ENCODE measurements at places on chromosomes 7 and 10.

DNA sequence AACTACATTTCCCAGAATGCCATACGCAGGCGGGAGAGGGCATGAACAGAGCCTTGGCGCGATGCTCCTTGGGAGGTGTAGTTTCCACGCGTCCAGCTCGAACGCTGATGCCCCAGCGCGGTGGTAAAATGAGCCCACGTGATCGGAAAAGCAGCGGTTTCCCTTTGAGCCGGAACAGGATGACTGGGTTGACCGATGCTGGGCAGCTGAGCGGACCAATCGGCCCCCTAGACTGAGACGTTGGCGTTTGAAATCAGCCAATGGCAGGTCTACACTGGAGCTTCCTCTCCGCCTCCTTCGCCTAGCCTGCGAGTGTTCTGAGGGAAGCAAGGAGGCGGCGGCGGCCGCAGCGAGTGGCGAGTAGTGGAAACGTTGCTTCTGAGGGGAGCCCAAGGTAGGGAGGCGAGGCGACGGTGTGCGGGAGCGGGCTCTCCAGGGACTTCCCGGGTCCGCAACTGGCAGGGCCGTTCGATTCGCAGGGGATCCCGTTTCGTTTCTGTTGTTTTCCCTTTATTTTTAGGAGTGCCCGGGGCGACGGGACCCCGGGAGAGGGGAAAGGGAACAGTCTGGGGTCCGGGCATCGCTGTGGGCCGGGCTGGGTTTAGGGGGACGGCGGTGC is at the start of gene BUB3:
Gene BUB3, plus strand, starts transcription at position 311 of the 619 bp plus-strand sequence. CDS start 516 bp downstream, outside the sequence.
- DNase-seq, result peak; percentile 94

- DNase-seq, result no peak
Measured at GRCh38 chr7:1548438-1548831, 7.6 kb downstream of the TMEM184A start.

DNA sequence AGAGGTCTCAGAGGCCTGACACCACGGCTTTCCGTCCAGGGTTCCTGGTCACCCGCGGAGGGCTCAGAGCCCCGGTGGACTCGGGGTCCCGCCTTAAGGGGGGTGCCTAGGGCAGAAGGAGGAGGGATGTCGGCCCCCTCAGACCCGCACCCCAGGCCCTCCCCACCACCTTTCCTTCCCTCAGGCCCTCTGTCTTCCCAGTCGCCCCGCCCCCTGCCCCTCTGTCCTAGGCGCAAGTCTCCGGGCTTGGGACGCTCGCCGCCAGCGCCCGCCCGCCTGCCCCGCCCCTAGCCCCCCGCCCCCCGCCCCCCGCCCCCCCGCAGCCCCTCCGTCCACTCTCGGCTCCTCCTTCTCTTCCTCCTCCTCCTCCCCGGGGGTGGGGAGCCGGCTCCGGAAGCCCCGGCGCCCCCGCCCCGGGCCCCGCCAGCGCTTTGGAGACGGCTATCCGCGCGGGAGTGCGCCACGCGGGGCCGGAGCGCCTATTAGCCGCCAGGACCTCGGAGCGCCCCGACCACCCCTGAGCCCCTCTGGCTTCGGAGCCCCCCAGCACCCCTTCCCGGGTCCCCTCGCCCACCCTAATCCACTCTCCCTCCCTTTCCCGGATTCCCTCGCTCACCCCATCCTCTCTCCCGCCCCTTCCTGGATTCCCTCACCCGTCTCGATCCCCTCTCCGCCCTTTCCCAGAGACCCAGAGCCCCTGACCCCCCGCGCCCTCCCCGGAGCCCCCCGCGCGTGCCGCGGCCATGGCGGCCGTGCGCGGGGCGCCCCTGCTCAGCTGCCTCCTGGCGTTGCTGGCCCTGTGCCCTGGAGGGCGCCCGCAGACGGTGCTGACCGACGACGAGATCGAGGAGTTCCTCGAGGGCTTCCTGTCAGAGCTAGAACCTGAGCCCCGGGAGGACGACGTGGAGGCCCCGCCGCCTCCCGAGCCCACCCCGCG is at the start of gene AEBP1:
Gene AEBP1, plus strand, starts transcription at position 423 of the 937 bp plus-strand sequence. Its CDS starts 321 bp downstream, at position 744.
- DNase-seq, result no peak

DNA sequence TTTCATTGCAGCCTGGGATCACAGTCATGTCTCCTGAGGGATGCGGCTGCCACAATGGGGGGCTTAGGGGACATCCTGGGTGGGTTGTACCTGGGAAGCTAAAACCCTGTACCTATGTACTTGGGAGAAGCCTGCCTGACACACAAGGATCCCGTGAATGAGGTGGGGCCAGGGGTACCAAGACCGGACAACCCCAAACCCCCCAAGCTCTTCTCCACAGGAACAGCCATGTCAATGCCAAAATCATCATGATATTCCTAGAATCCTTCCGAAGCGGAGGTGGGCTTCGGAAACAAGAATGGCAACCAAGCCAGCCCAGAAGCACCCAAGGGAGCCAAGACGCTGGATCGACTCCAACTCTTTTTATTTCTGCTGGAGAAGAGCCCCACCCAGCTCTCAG is 260.3 kb upstream of the TCERG1L start:
- no peak for DNase-seq

DNA sequence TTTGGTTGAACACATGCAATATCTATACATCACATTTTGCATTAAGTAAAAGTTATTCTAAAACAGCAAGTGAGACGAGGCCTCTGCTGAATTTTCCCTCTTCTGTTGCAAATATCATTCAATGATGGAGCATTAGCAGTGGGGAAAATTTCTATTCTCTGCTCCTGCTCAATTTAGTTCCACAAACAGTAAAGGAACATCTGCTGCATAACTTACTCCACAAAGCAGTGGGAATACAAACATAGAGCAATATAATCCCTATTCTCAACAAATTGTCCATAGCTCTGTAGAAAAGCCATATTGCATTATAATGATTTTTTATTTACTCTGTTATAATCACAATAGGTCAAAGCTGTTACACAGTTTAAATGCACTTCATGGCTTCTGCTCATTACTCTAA is 5.9 kb downstream of the AGR3 start:
- DNase-seq, result no peak

DNA sequence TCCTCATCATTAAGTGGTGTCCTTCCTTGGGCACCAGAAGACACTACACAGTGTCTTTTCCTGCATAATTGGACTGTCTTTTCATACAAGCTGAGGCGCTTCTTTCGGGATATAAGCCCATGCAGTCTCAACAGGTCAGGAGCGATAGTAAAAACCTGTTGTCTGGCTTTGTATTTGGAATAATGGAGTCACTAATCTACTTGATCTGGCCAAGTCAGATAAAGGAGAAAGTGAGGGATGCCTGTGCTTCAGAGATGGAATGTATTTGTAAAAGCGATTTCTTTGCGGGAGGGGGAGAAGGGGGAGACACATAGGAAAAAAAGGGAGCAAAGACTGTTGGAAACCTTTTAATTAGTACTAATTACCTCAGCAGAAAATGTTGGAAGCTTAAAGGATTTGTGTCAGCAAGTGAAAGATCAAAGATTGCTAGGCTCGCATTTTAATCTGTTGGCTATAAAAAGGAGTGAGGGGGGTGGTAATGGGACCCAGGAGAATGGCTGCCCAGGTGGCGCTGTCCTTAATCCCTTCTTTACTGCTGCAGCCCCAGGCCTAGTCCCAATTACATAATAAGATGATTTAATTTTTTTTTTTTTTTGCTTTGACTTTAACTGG is 581.4 kb downstream of the LRMDA start:
- no peak for DNase-seq

DNA sequence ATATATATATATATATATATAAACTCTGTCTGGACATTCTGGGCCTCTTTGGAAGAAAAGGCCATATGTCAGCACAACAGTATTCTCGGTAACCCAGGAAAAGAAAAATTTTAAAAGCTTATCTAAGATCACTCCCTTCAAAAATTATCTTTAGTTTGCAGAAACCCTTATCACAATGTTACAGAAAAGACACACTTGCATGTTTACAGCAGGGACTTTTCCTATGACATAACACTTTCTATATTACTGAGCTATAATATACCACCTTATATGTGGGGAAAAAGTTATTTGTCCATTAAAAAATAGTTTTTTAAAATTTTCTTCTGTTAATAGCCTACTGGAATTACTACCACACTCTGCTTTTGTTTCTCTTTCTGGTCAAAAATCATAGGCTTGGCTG is 25.4 kb downstream of the ANKRD61 start:
- DNase-seq, result no peak

DNA sequence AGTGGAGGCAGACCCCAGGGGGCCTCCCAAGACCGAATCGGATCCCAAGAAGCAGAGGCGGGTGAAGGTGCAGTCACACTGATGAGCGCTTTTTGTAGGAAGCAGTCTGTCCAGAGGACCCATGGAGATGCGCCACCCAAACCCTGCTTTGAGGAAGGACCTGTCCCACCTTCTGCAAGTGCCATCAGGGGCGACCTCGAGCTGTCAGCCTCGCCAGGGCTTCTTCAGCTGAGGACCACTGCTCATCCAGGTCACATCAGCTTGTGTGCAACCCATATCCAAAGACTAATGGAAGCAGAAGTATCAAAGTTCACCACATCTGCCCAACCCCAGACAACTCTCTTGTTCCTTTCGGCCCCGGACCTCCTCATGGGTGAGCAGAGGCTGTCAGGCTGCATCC is 61.5 kb downstream of the KCNH2 start:
- no peak for DNase-seq

GRCh38 chr7:82183634-82184033 is 259.9 kb downstream of the CACNA2D1 start:
- no peak for DNase-seq

DNA sequence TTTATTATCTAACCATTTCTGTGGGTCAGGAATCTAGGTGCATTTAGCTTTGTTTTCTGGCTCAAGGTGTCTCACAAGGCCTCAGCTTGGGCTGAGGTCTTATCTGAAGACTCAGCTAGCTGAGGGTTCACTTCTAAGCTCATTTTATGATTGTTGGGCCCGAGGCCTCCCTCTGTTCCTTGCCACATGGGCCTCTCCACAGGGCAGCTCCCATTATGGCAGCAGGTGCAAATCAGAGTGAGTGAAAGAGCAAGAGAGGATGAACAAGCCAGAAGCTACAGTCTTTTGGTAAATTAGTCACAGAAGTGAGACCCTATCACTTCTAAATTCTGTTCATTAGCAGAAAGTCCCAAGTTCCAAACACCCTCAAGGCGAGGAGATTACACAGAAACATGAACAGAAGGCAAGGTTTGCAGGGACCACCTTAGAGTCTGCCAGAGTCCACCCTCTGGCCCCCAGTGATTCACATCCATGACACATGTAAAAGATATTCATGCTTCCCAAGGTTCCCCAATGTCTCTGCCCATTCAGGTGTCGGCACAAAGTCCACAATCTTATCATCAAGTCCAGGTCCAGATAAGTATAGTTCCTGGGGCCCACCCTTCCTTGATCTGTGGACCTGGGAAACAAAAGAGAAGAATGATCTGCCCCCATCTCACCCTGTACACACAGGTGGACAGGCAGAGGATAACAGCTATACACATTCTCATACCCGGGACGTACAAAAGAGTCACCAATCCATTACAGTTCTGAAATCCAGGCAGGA is 23.7 kb downstream of the FIGNL1 start:
- DNase-seq, result no peak

GRCh38 chr10:13371897-13372470 is 23.9 kb upstream of the SEPHS1 start:
- DNase-seq, result peak; percentile 31

GRCh38 chr7:38177621-38178003 is 433 bp upstream of the STARD3NL start:
- DNase-seq, result no peak

DNA sequence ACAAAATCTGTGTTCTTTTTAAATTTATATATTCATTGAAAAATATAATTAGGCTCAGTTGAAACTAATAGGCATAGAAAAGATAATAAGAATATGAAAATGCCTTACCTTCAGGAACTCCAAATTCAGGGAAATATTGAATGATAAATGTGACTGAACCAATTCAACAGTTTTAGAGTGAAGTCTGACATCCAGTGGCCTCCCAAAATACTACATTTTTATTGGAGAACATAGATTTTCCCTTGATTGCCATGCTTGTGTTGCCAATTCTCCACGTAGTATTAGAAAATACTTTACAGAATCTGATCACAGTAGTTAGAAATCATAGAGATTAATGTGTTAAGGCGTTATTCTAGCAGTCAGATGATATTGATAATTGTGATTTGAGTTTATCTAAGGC is 1246.7 kb downstream of the GATA3 start:
- DNase-seq, result no peak

DNA sequence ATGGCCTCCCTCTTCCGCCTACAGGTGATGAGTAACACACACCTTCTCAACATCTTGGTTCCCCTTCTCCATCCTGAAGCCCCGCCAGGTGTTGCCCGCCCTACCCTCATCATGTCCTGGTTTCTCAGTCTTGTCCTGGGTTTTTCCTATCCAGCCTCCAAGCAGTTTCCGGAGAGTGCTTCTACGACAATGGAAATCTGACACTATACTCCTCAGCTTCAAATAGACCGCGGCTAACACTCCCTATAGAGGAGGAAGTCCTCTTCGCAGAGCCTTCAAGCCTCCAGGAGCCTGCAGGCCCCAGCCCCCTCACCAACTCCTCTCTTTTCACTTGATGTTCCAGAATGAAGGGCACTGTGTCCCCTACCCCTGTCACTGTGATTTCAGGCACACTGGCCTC is 147.4 kb downstream of the PRPF18 start:
- no peak for DNase-seq

GRCh38 chr7:135210888-135211178 is 493 bp downstream of the WDR91 start:
- no peak for DNase-seq

DNA sequence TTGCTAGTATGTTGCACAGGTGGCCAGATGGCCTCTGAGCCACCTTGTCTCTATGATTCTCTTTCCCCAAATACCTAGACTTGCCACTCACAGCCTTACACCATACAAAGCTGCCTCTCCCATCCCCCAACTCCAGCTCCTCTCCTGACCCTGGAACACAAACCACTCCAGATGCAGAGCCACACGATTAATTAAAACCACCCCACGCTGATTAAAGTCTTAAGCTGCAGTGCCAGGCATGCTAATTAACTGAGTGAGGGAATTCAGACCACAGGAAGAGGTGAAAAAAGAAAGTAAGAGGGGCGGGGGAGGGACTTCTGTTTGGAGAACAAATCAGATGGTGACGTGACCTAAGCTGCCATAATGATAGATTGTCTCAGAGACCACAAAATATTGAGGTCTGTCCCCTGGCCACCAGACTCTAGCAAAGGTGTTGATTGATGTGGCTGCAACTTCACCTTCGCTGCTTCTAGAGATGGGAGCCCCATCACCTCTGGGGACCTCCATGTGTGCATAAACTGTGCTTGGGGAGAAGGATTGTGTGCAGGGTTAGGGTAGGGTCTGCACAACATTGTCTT is 331.3 kb downstream of the PLXNA4 start:
- DNase-seq, result no peak

- DNase-seq, result no peak
Measured at GRCh38 chr7:132451161-132451560, 125.1 kb downstream of the PLXNA4 start.

- DNase-seq, result no peak
Measured at GRCh38 chr7:155252892-155253501, 44.7 kb upstream of the INSIG1 start.

GRCh38 chr7:28312948-28313347 is 99.4 kb upstream of the CREB5 start:
- no peak for DNase-seq

DNA sequence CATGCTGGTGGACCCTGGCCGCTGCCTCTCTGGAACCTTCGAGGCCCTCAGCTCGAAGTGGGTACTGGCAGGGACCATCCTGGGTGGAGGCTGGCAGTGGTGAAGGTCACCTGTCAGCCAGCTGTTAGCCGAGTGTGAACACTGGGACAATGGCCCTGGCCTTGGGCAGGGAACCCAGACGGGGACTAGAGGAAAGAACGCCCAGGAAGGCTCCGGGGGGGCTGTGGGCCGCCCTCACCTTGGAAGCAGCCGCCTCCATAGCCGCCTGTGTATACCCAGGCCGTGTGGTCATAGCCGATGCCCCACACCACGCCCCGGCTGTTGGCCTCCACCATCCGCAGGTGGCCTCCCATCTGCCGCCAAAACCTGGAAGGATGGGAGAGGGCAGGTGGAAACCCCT is 17.6 kb downstream of the BHLHA15 start:
- no peak for DNase-seq

All from NCI-H2029 (cell line).